EL (cell line): ENCODE measurements at places on chromosomes 1 and 21.

DNA sequence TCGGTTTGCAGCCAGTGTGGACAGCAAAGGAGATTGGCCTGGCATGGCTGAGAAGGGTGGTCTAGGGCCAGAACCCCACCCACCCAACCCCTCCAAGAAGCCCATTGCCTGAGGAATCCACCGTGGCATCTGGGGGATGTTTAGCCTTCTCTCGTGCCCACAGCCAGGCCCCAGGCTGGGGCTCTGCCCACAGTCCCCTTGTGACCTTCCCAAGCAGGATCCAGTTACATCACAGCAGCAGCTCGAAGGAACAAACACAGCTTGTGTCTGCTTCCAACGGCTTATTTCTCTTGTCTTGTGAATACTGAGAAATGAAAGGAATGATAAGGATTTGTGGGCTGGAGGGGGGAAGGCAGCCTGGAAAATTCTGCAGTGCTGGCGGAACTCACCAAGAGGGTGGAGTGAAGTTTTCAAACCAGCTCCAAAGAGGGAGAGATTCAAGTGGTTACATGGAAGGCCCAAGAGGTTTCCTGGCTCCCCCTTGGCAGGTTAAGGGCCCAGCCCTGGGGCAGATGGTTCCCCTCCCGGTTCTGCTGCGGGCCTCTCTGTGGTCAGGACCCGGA is 61.6 kb downstream of the DHRS3 start:
- DNase-seq: peak; percentile 76

DNA sequence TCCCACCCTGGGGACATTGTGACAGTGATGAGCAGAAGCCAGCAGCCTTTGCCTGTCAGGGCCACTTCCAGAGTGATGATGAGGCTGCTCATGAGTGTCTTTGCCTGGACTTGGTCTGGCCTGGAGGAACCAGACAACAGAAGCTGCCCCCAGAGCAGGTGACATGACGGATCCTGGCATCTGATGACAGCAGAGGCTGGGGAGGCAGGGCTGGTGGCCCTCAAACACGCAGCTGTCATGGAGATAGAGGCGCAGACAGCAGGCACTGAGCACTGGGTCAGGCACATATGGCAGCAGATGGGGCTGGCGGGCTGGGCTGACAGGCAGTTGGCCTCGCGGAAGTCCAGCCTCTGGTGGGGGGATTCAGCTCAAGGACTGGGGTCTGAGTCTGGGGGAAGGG is 66.4 kb upstream of the STUM start:
- no peak for DNase-seq

- DNase-seq: peak; percentile 29
Observed at GRCh38 chr1:160830321-160831153, 32.1 kb downstream of the CD244 start.

DNA sequence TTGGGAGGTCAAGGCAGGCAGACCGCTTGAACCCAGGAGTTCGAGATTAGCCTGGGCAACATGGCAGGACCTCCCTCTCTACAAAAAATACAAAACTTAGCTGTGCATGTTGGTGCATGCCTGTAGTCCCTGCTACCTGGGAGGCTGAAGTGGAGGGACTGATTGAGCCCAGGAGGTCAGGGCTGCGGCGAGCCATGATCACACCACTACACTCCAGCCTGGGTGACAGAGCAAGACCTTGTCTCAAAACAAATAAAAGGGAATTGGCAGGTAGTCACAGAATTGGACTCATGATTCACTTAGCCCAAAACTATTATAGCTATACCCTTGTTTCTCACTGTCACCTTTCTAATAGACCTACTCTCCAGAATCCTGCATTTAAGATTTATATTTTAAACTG is 5.5 kb downstream of the TADA1 start:
- DNase-seq: no peak

GRCh38 chr1:3772715-3773571 is at the start of gene SMIM1:
Gene SMIM1, plus strand, starts transcription at chr1:3772749. Its CDS starts 2,625 bp downstream, at chr1:3775374.
- DNase-seq: no peak
